NCI-H2171 treated with DMSO at 0.1 percent for 48 hours (cell line): ENCODE measurements at places on chromosomes 3 and 15.

GRCh38 chr3:171991166-171991565 is 48.2 kb upstream of the FNDC3B start:
- no peak for DNase-seq

DNA sequence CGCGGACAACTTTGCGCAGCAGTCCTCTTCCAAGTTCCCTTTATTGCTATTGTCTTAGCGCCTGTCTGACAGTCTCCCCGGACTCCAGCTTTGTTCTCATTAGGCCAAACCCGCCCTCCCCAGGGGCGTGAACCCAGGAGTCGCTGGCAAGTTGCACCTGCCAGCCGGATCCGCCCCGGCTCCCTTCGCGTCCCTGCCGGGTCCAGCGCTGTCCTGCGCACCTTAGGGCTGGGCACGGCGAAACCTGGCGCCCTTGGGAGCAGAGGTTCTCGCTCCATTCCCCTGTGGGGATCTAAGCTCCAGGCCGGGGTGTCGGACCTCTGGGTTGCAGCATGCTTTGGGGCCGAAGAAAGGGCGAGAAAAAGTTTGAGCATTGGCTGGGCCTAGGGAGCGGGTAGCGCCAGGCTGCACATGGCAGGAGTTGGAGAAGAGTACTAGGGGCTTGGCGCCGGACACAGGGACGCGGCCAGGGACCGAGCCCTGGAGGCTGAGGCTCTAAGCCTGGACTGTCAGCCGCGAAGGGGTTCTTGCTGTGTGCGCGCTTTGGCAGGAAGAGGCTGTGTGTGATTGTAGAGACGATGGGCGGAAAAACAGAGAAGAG is 335.1 kb upstream of the THRB start:
- peak; percentile 40 for DNase-seq

DNA sequence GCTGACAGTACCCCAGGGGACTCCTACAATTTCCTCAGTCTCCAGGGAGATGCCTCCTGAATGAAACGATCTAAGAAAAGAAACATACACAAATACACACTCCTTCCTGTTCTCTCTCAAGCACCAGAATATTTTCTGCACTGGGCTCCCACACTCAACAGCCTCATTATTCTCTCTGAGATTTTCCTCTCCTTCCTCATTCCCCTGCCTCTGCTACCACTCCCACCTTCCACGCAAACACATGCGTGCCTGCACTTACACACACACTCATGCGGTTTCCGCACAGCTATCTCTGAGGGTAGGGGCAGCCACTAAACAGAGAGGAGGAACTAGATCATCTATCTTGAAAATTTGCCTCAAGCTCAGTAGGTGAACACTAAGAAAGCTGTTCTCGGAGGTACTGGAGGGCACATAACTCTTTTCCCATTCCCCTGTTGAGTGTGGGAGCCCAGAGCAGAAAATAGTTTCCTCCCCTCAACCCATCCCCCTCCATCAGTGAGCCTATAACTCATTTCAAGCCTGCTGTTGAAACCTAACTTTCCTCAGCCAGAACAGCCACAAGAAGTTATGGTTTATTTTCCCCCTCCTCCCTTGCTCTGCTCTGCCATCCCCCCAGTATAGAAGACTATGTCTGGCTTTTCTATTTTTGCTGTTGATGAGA is 30.5 kb upstream of the TIPARP start:
- DNase-seq = no peak

GRCh38 chr3:30685267-30685667 is 78.9 kb downstream of the TGFBR2 start:
- DNase-seq = no peak

- DNase-seq = no peak
Observed at GRCh38 chr3:72445827-72446217, 402.4 kb downstream of the SHQ1 start.

- no peak for DNase-seq
Observed at GRCh38 chr3:46932455-46933225, 43.9 kb downstream of the CCDC12 start.

DNA sequence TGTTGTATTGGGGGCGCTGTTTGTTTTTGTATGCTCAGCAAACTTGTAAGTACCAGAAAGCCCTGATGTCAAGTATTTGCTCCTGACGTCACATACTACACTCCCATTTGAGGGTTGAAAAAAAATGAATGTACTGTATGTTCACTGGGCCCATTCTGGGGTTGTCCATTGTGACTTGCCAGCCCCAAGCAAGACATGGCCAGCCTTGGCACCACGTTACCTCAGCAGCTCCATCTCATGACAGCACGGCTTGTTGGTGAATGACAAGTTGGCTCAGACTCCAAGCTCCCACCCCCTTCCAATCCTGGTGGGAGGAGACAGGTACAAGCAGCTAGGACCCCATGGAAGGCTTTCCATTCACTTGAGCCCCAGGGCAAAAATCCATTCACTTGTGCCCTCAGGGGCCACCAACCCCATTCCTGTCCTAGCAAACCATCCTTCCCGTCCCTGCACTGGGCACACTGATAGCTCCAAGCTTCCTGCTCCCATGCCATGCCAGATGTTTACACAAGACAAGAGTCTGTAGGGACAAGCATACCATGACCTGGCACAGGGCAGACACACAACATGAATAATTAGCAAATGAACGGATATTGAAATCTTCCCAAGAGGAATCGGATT is 1.6 kb downstream of the PHGR1 start:
- no peak for DNase-seq

GRCh38 chr3:50192689-50193141 is 1.3 kb downstream of the GNAT1 start:
- DNase-seq = peak; percentile 46

DNA sequence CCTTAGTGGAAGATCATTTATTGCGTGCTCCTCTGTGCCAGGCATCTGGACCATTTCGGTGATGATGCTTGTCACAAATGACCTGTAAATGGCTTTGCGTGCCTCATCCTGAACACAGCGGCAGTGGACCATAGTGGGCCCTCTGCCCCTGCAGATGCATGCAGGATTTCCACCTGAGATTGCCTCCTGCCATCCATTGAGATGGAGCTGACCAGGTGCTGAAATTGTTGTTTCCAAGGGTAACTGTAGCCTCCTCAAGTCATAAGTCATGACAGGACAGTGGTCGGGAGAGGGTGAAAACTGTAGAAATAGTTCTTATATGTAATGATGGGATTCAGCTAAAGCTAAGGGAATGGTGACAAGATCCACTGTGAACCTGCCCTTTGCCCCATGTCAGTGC is 35.5 kb downstream of the CLSTN2 start:
- no peak for DNase-seq

GRCh38 chr3:172989373-172989772 is 151.7 kb downstream of the SPATA16 start:
- no peak for DNase-seq

- DNase-seq = no peak
Observed at GRCh38 chr15:44492040-44492439, 44.9 kb upstream of the EIF3J start.

- DNase-seq = no peak
Observed at GRCh38 chr3:31364188-31364587, 168.5 kb upstream of the STT3B start.

- no peak for DNase-seq
Observed at GRCh38 chr3:81947359-81947758, 185.9 kb upstream of the GBE1 start.

DNA sequence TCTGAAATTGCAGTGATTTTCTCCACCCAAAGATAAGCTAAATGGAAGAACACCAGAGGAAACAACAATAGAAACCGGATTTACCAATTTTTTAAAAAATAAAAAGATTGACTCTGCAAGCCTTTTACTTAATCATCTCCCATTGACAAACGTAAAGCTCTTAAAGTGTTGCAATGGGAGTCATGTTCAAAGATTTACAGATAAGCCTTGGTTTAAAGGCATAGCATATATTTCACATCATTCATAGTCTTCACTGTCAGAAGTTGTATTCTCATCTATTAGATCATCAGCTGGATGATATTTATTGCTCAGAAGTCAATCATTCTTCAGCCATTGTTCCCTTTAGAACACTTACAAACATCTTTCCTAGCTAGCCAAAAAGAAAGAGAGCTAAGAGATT is 397.6 kb downstream of the GBE1 start:
- no peak for DNase-seq
